Skin of body (tissue), 3 donors: ENCODE measurements at places on chromosomes 1 and 21. TPM values are rescaled to one million over a fixed set of nuclear protein-coding genes. Genes with fewer than 3 reads are reported as not detected.
A peak's percentile ranks its signal among the peaks of the same experiment; 100 is the strongest.

Gene ETV3
- total RNA-seq, result 40.2 TPM

Gene ZNF593
- 10.0 TPM for total RNA-seq

Gene HOOK1
- 13.3 TPM for total RNA-seq

Gene RIPPLY3
- 0.20 TPM for total RNA-seq

Gene RPL11
- total RNA-seq, result 1,530 TPM

DNA sequence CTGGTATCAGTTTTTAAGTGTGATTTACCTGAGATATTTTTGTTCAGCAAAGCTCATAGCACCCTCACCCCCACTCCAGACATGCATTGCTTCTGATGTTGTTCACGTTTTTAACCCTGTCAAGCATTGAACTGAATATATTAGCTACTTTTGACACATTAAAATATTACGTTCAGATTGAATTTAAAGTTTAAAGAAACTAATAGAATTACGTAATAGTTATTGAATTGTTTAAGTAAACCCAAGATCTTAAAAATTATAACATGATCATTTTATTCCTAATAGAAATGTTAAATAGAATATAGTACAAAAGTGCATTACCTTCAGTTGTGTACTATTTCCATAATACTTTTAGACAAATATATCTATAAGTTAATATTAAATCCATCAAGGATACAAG lies 18.9 kb downstream of the GLRX2 start:
- DNase-seq, result no peak

DNA sequence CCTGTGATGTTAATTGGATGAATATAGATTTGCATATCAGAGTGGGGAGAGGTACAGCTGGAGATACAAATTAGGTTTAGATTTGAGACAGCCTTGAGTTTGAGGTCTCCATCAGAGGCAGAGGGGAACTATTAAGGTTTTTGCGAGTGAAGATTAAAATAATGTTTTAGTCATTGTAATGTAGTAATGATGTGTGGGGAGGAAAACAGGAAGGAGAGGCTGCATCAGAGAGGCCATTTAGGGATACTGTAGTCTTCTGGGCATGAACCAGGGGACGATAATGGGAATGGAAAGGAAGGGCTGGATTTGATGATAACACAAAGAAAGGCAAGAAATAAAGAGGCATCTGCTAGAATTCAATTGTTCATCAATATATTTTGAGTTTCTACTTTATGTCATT lies 9.5 kb downstream of the CD84 start:
- DNase-seq, result no peak

- DNase-seq, result no peak
Measured at GRCh38 chr1:230011333-230012092, 55.5 kb upstream of the GALNT2 start.

DNA sequence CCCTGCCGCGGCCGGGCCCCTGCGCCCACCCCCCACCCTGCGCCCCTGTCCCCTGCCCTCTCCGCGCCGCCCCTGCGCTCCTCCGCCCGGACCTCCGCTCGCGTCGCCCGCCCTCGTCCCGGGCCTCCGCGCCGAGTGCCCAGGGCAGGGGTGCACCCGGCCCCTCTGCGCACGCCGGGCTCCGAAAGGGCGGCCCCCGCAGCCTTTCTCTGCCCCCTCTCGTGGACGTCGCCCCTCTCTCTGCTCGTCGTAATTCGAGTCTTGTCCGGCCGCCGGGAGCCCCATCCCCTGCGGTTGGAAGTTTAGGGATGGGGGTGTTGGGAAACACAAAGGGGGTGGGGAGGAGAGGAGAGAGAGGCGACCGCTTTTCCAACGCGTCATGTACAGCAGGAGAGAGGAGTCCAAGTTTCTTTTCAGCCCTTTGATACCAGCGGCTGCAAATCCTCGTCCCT lies 407 bp downstream of the GALNT2 start:
- DNase-seq, result no peak

DNA sequence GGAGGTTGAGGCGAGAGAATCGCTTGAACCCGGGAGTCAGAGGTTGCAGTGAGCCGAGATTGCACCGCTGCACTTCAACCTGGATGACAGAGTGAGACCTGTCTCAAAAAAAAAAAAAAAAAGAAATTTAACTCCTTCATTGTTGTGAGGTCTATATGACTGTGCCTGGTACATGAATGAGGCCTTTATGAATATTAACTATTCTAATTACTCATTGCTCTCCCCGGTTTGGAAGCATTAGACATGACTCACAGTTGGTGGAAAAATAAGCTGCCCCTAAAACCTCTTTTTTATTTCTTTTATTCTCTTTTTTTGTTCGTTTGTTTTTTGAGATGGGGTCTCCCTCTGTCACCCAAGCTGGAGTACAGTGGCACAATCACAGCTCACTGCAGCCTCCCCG lies 3.3 kb downstream of the NPPB start:
- no peak for DNase-seq

GRCh38 chr1:162612606-162613400 lies 19.5 kb upstream of the DDR2 start:
- DNase-seq, result no peak

DNA sequence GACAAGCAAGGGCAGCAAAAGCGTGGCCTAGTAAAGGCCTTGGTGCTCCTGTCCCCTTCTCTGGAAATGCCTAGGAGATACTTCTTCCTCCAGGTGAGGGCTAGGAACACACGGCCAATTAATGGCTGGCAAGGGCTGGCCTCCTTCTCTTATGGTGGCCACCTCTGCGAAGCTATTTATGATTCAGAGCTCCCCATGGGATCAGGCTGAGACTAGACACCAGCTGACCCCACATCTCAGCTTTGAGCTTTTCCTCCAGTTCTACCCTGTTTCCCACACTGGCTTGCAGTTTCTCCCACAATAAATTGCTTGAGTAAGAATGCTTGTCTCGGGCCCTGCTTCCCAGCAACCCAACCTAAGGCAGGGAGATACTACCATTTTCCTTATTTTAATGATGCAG lies 53.7 kb downstream of the CAMK2N1 start:
- no peak for DNase-seq

DNA sequence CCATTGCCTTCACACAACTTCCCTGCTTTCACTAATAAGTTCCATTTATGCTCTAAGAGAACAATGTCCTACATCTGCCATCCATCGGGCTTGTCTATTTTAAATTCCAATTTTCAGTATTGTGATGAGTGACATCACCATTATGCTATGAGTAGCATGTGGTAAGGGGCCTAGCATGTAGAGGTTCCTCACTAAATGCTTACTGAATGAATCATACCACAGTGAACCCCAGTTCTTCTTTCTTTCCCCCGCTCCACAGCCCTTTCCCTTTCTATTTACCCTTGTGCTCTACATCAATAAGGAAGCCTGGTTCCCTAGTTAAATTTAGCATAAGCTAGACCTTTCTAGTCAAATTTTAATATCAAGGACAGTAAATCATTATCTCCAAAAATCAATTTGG lies 195.0 kb upstream of the RGS18 start:
- peak; percentile 70 for DNase-seq

GRCh38 chr21:45998871-45999580 lies 17.5 kb downstream of the COL6A1 start:
- DNase-seq, result no peak

- DNase-seq, result no peak
Measured at GRCh38 chr1:237981223-237981622, 90.5 kb upstream of the ZP4 start.

GRCh38 chr1:36419569-36419968 lies 21.9 kb upstream of the LSM10 start:
- no peak for DNase-seq

- DNase-seq, result no peak
Measured at GRCh38 chr1:46969014-46969619, 27.8 kb upstream of the CYP4A11 start.

DNA sequence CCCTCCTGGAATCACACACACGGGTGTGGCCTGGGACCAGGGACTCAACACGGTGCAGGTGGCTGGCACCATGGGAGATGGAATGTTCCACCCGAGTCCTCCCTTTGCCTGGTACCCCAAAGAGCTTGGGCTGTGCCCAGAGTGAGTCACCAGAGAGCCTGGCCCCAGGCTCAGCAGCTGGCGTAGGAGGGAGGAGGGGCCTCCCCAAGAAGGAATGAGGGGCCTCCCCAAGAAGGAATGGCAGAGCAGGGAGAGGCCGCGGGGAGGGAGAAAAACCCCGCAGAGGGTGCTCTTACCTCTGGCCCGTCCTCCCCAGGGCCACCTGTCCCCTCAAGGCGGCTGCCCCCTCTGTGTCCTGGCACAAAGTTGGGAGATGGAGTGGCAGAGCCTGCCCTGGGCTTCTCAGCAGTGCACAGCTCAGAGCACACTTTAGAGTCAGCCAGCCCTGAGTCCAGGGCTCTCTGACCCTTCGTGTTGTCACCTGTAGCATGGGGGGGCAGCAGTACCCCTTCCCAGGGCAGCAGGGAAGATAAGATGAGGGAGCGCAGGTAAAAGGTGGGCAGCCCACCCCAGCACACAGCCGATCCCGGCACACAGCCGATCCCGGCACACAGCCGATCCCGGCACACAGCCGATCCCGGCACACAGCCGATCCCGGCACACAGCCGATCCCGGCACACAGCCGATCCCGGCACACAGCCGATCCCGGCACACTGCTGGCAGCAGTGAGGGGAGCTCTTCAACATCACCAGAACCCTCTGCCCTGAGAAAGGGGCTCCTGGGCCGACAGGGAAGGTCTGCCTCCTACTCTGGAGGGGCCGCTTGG lies 20.2 kb upstream of the KCNAB2 start:
- no peak for DNase-seq

GRCh38 chr1:197696372-197696771 lies 78.9 kb downstream of the DENND1B start:
- no peak for DNase-seq
